ENCODE measurements at places on chromosomes 1 and 21.

DNA sequence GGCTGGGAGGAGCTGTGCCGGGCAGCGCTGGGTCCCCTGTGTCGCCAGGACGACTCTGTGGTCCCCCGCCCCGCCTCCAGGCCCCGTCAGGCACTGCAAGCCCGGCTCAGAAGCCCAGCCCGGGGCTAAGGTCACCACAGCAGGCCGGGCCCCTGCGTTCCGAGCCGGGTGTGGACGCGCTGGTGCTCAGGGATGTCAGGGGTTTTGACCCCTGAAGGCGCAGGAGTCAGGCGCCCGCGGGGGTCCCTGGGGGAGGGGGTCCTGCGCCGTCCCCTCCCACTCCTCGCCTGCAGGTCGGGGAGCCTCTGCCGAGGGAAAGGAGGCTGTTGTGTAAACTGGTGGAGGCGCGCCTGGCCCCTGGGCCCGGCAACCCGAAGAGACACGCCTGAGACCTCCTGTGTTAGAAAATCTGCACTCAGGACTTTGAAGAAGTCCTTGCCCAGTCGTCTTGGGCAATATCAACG is 23.7 kb upstream of the TMEM54 start:
- DNase-seq: no peak

DNA sequence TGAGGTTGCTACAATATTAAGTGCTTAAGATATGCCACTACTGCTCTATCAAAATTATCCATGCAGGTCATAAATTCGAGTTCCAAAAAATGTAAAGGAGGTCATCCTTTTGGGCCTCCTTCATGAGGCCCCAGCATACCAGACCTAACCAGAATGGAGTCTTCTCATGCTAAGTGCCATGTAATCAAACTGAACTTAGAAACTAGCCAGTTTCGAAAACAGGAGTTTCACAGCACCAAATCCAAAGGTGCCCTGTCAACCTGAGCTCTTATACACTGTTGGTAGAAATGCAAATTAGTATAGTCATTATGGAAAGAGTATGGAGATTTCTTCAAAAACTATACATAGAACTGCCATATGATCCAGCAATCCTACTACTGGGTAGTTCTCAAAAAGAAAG is 320.5 kb downstream of the ST6GALNAC3 start:
- no peak for DNase-seq

DNA sequence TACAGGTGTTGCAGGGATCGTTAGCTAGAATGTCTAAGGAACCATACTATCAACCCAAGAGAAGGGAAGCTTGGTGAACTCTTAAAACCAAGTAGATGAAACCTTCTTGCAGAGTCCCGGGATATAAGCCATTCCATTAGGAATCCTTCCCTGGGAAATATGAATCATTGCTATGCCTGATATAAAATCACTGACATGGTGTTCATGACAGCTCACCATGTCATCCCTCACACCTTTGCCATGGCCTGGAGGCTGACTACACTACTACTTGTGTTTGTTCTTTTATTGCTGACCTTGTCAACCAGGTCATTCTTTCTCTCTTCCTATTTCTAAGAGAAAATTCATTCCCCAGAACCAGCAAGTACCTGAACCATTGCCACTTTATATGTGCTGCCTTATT is 12.1 kb downstream of the ST6GALNAC3 start:
- DNase-seq: no peak

GRCh38 chr1:155455588-155456195 is 106.9 kb downstream of the ASH1L start:
- DNase-seq: no peak

- DNase-seq: no peak
Measured at GRCh38 chr1:91098299-91098906, 76.6 kb upstream of the ZNF644 start.

GRCh38 chr21:41726970-41727783 is 39.7 kb downstream of the RIPK4 start:
- DNase-seq: no peak
